ENCODE measurements at places on chromosomes 1 and 21.

DNA sequence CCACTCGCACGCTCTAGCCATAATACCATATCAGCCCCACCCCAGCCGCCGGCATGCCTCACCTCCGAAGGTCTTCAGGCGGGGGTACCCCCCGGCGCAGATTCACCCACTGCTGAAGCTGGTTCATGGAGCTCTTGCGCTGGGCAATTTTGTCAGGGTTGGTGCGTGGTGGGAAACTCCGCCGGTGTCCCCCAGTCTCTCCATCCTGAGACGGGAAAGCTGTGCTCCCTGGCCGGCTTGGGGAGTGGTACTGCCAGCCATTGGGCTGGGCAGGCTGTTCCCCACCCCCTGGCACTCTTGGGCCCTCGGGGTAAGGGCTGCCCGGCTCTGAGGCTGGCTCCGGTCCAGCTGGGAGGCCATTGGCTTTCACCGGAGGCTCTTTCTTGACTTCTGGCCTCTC lies 45.4 kb upstream of the GOLT1A start:
- DNase-seq, result no peak

GRCh38 chr1:41420860-41421259 lies 59.6 kb downstream of the FOXO6 start:
- DNase-seq, result no peak

DNA sequence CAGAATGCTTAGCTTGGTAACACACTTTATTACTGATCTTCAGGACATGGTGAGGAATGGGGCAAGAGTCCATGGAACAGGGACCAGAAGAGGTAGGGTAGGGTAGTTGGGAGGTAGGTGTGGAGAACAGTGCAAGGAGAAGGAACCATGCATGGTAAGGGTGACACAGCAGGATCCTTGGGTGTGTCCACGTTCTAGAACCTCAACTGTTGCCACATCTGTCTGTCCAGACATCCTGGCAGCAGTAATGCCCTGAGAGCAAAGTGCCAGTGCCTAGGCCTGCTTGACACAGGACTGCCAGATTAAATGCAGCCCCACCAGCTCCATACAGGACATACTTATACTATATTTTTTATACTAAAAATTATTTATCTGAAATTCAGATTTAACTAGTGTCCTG lies 13.9 kb downstream of the DMAP1 start:
- no peak for DNase-seq

DNA sequence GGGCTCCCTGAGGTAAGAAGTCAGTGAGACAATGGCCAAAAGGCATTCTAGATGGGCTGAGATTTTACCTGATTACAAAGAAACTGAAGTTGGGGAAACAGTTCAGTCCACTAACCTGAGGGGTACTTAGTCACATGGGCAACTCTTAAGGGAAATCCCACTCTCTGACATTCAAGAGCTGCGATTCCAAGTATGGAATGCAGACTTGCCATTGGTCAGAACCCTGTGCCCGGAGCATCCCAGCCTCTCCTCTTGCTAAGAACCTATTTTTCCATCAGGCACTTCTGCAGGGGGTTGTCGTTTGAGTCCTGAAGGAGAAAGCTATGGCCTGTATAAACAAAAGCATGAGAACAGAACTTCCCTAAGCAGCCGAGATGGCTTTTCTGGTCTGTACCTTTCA lies 434.9 kb upstream of the DAB1 start:
- no peak for DNase-seq

GRCh38 chr1:75838079-75838478 lies 41.4 kb downstream of the MSH4 start:
- DNase-seq, result no peak

DNA sequence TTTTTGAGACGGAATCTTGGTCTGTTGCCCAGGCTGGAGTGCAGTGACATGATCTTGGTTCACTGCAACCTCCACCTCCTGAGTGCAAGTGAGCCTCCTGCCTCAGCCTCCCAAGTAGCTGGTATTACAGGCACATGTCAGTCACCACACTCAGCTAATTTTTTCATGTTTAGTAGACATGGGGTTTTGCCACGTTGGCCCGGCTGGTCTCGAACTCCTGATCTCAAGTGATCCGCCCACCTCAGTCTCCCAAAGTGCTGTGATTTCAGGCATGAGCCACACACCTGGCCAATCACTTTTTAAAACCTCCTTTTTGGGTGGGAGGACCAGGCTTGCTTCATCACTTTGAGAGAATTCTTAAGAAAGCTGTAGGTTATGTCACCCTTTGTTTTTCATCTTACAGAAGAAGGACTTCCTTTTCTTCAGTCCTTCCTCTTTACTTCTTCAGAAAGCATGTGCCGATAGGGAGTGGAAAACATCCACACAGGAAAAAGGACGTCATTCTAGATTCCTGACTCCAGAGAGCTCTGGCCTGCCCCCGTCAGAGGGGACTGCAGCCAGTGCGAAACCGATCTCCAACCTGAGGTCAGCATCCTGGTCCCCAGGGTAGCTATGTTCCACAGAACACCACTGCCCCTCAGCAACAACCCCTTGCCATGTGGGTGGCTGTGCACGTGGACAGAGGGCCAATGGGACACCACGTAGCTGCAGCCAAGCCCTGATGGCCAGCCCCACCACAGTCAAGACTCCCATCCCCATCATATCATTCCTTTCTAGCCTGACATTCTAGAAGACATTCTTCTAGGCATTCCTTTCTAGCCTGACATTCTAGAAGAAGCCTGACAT lies 21.9 kb downstream of the NCF2 start:
- peak; percentile 43 for DNase-seq

DNA sequence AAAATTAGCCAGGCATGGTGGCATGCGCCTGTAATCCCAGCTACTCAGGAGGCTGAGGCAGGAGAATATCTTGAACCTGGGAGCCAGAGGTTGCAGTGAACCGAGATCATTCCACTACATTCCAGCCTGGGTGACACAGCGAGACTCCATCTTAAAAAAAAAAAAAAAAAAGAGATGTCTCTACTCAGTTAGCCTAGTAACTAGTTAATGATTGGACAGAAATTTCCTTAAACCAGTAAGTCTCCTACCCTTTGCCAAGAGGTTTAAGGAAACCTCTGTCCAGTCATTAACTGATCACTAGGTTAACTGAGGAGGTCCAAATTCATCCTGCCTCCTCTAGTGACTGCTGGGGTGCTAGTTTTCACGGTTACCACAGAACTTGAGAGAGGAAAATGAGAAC lies 143.9 kb upstream of the UBE2U start:
- no peak for DNase-seq

DNA sequence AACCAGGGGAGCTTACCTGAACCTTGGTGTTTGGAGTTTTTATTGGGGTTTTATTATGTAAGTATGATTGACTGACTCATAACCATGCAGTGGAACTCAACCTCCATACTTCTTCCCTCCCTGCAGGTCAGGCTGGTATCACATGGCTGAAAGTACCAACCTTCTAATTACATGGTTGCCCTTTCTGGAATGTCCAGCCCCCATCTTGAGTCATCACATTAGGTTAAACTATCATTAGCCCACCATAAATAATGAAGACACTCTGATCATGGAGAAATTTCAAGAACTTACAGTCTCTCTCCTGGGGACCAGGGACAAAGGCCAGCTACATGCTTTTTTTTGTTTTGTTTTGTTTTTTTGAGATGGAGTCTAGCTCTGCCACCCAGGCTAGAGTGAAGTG lies 19.2 kb upstream of the DPH5 start:
- DNase-seq, result no peak

DNA sequence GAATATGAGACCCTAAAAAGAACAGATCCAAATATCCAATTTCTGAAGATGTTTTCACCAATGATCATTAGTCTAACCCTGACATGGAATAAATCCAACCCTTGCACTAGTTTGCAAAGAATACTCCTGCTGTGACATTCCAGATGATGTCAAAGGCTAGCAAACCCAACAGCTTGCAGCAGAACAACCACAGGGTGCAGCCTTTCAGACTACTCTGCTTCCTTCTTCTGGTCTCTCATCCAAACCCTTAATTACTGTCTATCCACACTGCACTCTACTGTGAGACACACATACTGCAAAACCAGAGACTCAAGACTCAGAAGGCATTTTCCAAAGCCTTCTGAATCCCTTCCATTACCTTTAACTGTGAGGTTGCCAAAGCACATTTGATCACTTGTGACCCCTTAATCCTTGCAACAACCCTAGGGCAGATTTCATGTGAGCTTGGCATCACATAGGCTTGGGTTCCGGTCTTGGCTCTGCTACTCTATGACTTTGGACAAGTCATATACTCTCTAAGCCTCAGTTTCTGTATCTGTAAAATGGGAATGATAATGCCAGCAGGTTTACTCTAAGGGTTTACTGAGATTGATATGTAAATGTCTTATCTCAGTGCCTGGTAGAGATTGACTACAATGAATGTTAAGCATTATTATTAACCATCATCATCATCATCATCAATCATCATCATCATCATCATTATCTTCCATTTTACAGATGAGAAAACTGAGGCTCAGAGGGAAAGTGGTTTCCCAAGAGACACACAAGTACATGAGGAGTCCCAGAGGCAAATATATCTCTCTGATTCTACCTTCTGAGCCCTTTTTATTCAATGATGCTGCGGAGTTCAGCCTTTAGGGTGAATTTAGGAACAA lies 94.5 kb downstream of the SYF2 start:
- DNase-seq, result no peak

DNA sequence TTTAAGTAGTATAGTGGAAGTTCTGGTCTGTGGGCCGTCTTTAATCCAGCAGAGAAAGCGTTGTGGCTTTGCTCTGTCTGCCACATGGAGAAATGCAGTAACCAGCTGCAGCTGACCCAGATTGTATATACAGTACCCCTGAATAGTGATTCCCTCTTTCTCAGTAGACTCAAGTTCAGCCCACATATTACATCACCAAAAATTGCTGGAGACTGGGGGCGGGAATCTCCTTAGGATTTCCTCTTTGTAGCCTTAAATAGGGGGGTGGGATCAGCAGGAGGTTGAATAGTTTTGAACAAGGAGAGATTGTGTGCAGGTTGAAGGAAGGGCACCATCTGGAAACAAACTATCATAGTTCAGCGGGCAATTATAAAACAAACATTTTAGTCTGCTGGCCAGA lies at the start of gene ANGPTL1:
TSS of gene ANGPTL1 (minus strand) at position 134 of the 400 bp plus-strand sequence. CDS start 5,301 bp downstream, outside the sequence.
- DNase-seq, result peak; percentile 77

DNA sequence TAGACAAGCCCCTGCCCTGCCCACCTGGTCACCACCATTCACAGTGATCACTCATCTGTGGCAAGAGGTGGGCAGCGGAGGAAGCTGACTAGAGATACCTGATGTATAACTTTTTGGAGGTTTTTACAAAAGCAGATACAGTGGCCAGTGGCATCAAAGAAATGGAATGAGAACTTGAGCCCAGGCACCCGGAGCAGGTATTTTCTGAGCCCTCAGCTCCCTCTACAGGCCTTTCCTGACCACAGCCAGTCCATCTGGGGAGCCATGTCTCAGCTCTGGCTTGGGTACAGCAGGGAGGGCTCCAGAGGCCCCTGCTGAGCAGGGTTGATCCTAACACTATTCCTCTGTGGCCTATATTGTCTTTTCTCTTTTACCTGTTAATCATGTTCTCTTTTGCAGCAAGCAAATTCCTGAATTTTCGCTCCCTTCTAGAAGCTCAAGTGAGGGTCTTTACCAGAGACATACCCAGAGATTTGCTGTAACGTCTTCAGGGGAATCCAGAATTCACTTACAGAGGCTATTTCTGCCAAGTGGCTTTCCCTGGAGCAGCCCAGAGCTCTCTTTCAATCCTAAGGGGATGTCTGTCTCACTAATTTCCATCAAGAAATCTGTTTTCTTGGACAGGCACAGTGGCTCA lies 27.3 kb downstream of the GPR157 start:
- no peak for DNase-seq

DNA sequence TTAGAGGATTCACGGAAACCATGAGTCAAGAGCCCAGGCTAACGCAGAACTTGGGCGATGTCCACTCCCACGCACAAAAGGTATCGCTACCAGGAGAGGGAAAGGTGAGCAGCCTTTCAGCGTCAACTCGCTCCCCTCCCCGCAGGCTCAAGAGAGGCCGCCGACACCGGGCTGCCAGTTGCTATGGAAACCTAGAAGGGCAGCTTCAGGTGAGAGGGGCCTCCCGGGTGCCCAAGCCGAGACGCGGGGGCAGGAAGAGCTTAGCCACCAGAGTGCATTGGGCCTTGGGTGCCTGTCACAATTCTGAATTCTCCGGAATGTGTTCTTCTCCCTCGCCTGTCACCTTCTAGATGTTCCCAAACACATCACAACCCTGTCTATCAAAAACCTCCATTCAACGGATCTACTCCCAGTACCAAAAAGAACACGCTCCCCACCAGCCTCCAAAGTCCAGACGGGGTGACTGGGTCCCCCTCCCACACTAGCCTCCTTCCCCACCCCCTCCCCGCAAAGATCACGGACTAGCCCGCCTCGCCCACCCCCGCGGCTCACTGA lies 694 bp downstream of the MEAF6 start:
- DNase-seq, result peak; percentile 32

GRCh38 chr21:44887807-44888580 lies 14.5 kb upstream of the PTTG1IP start:
- no peak for DNase-seq
